ENCODE measurements at places on chromosomes 1 and 21.

DNA sequence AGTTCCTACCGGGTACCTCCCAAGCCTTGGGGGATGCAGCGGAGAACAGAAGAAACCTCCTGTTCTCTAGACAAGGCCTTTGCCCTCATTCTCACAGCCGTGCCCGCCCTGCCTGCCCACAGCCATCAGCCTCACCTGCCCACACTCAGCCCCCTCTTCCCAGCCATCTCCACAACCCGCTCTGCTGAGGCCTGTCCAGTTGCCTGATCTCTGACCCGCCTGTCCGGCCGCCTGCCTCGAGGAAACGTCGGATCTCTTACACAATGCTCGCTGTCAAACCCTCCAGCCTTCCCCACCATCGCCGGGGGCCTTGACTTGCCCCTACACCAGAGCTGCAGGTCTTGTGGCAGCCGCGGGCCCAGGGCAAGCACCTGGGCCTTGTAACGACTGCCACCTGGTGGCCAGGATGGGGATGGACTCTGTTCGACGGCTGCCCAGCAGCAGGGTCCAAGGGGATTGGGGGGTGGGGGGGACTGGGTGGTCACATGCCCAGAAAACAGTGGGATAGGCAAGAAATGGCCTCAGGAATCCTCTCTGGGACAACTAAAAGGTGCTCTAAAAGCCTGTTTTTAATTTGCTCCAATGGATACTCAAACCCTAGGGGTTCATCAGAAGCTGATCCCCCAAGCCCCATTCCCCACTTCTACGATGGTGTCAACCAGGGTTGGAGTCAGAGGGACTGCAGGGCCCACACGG is 31.0 kb downstream of the SLC45A1 start:
- DNase-seq = peak; percentile 50

GRCh38 chr1:54112705-54113368 is 40.0 kb downstream of the CDCP2 start:
- DNase-seq = no peak

GRCh38 chr1:197912739-197913494 is 4.3 kb upstream of the LHX9 start:
- no peak for DNase-seq

DNA sequence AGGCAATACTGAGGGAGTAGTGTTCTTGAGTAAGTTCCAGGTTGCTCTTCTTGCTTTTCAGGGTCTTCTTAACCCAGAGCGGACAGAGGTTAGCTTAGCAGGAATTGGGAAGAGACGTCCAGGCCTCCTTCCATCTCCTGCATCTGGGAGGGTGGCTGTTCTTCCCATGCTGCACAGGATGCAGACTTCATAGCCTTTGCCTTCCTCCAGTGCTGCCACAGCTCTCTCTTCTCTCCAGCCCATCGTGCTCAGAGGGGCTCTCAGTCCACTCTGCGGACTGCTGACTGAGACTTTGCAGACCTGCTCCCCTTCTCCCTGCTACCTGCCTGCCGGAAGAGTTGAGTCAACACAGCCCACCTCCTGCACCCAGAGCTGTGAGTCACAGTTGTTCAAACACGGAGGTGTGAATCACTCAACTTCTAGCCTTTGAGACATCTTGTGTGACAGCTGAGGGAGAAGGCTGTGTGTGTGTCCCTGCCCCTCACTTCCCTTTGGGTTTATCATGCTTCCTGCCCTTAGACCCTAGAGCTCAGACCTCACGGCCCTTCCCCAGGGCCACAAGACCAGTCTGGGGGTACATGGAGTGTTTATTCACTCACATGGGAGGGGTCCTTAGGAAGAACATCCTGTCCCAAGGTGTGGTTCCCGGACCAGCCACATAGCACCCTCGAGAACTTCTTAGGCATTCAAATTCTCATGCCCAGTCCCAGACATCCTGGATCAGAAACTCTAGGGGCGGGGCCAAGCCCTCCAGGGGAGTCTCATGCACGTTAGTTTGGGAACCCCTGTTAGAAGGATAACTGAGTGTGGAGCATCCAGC is 158.3 kb upstream of the CACNA1E start:
- DNase-seq = no peak

DNA sequence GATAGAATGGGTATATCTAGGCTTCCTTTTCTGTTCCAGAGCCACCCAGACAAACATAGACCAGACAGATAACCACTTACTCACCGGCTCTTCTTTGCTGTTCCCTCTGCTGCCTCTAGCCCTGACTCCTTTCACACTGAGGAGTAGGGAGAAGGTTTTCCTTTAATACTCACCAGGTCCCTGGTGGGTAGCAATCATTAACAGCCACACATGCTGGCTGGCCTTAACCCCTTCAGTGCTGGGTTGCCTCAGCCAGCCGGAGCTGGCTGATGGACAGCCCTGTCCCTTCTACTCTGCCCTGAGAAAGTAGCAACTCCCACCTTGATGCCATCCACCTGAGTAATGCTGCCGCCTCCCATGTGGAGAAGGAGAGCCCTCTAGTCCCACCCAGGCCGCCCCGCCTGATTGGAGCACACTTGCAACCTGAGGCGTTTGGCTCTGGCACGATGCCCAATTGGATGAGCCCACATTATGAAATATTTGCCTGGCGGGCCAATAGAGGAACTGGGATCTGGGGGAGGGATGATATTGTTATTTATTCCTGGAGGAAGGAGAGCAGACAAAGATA is 71.6 kb downstream of the PLEKHA6 start:
- no peak for DNase-seq

DNA sequence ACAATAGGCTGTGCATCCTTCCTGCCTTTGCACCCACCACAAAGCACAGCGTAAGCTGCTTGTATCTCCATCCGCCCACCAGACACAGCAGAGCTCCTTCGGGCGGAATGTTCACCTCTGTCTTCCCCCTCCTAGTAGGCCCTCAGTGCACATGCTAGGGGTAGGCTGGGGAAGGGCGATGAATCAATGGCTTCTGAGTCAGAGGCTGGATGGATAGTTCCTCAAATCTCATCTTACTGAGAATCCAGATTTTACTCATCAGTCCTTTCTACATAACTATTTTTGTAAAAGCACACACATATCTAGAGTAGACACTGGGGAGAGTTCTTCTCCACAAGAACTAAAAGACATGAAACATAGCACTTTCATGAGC is 73.8 kb downstream of the BCAR3 start:
- DNase-seq = no peak

DNA sequence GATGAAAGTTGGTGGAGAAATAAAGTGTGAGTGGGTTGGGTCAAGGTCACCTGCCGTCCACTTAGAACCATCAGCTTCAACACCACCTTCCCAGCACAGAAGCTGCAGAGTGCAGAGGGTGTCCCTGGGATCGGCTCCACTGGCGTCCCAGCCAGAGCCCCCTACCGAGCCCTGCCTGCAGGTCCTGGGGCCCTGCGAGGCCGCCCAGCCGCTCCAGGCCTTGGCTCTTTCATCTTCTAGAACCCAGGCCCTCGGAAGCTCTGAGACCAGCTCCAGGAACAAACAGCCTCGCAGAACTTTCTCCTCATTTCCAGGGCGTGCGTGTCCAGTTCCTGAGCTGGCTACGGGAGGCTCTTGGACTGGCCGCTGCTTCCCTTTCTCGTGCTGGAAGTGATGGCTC is 166.0 kb downstream of the PRDM16 start:
- no peak for DNase-seq
